ENCODE measurements at places on chromosomes 13 and 19.

GRCh38 chr13:25232937-25233515 is 54.3 kb downstream of the MTMR6 start:
- peaks cover 6% of the 10 kb centered on the region for H3K27me3 ChIP-seq
- H3K36me3 ChIP-seq = no peaks in the 10 kb centered on the region
- H3K4me1 ChIP-seq = no peaks in the 10 kb centered on the region
- no peak overlapping the region for H3K4me3 ChIP-seq
- DNase-seq = no peak

- no peak for DNase-seq
- peaks cover 12% of the 10 kb centered on the region for H3K36me3 ChIP-seq
- H3K4me3 ChIP-seq = peak within 1 kb of the TSS; percentile 3
- peaks cover 18% of the 10 kb centered on the region for H3K4me1 ChIP-seq
These were observed at the start of gene ZIC5 for GRCh38 chr13:99971576-99972189. Gene ZIC5 (minus strand): TSS chr13:99971767. CDS start chr13:99971603, 164 bp downstream.

DNA sequence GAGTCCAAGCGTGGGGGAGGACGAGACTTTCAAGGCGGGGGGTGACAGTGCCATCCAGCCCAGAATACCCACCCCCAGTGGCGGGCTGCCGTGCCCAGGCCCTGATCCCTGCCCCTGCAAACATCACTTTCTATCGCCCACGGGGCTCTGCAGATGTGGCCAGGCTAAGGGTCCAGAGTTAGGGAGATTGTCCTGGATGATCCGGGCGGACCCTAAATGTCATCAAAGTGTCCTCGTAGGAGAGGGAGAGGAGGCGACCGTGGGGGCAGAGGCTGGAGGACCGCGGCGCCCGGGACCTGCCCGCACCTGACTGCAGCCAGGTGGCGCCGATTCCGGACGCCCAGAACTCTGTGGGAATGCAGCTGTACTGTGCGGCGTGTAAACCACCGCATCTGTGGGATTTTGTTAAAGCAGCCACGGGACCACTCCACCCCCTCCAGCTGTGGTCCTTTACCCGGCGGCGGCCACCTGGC is 32.4 kb downstream of the GJA3 start:
- H3K4me1 ChIP-seq = no peaks in the 10 kb centered on the region
- H3K36me3 ChIP-seq = no peaks in the 10 kb centered on the region
- H3K27ac ChIP-seq = no peak overlapping the region
- DNase-seq = no peak
- peaks cover 14% of the 10 kb centered on the region for H3K27me3 ChIP-seq
- H3K4me3 ChIP-seq = peak overlapping the region; percentile 34

- peaks cover 4% of the 10 kb centered on the region for H3K27me3 ChIP-seq
- no peak overlapping the region for H3K4me3 ChIP-seq
- DNase-seq = no peak
- no peaks in the 10 kb centered on the region for H3K4me1 ChIP-seq
- no peak overlapping the region for H3K27ac ChIP-seq
These were observed 106.4 kb downstream of the ATP8A2 start for GRCh38 chr13:25478186-25478585.

DNA sequence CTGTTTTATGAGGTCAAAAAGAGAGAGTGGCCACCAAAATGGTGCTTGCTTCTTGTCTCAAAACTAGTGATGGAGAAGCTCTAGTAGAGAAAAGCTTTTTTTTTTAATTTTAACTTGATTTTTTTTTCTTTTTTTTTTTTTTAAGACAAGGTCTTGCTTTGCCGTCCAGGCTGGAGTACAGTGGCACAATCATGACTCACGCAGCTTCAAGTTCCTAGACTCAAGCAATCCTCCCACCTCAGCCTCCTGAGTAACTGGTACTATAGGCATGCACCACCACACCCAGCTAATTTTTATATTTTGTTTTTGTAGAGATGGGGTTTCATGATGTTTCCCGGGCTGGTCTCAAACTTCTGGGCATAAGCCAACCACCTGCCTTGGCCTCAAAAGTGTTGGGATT is 279.0 kb downstream of the TBC1D4 start:
- H3K27ac ChIP-seq = no peak overlapping the region
- DNase-seq = no peak
- H3K4me1 ChIP-seq = no peaks in the 10 kb centered on the region
- no peak overlapping the region for H3K4me3 ChIP-seq

- H3K27ac ChIP-seq = no peak overlapping the region
- peaks cover 37% of the 10 kb centered on the region for H3K27me3 ChIP-seq
- no peaks in the 10 kb centered on the region for H3K36me3 ChIP-seq
- H3K4me3 ChIP-seq = no peak overlapping the region
These were observed 64.0 kb downstream of the ANKRD10 start for GRCh38 chr13:110850840-110851239.

- no peaks in the 10 kb centered on the region for H3K27me3 ChIP-seq
- no peak overlapping the region for H3K27ac ChIP-seq
- peaks cover 48% of the 10 kb centered on the region for H3K36me3 ChIP-seq
- H3K4me1 ChIP-seq = no peaks in the 10 kb centered on the region
These were observed 14.7 kb upstream of the DHDH start for GRCh38 chr19:48918801-48919247.

DNA sequence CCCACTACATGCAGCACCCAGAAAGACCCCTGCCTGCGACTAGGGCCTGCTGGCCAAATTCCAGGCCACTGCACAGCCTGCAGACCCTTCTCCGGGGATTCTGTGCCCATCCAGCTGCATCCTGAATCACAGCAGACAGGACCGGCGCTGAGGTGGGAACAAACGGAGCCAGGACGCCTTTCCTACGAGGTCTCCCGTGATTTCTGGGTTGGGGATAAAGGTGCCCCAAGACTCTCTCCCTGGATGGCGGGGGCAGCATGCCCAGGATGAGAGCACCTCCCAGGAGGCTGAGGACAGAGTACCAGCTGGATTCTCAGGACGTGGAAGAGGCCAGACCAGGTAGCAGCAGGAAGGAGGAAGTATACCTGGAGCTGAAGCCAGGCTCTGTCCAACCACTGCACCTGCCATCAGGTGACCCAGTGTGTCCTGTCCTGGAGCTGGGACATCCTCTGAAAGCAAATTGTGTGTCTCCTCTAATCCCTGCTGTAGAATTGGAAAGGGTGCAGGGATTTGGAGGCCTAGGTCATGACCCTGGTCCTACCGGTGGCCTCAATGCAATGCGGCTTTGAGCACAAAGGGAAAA is 3.4 kb upstream of the FUT5 start:
- DNase-seq = no peak
- H3K27me3 ChIP-seq = peaks cover 9% of the 10 kb centered on the region
- H3K4me1 ChIP-seq = peaks cover 2% of the 10 kb centered on the region
- no peak overlapping the region for H3K4me3 ChIP-seq
- no peak overlapping the region for H3K27ac ChIP-seq

DNA sequence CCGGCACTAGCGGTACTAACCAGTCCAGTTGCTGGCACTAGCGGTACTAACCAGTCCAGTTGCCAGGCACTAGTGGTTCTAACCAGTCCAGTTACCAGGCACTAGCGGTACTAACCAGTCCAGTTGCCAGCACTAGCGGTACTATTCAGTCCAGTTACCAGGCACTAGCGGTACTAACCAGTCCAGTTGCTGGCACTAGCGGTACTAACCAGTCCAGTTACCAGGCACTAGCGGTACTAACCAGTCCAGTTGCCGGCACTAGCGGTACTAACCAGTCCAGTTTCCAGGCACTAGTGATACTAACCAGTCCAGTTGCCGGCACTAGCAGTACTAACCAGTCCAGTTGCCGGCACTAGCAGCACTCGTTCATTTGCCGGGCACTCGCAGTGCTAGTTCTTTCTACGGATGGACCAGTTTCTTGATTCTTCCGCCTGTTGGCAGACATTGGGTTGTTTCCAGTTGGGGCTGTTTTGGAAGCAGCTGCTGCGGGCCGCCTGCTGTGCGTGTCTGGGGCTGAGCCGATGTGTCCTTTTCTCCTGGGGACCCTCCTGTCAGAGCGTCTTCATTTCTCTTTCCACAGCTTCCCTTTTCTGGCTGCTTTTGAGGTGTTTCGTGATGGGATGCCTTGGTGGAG is 123.4 kb upstream of the MCF2L start:
- peaks cover 49% of the 10 kb centered on the region for H3K36me3 ChIP-seq
- no peaks in the 10 kb centered on the region for H3K27me3 ChIP-seq
- H3K4me3 ChIP-seq = no peak overlapping the region
- peaks cover 2% of the 10 kb centered on the region for H3K4me1 ChIP-seq

All from activated naive CD4-positive, alpha-beta T cell treated with anti-CD3 and anti-CD28 coated beads, Interleukin-2, amount 10 ng/mL, durations not matched to agents 7 days and 5 days (primary cell).